Cortex of kidney (tissue), 1 donor: ENCODE measurements at places on chromosomes 6 and 20.

- DNase-seq = no peak
Observed at GRCh38 chr20:31633339-31633914, 4.3 kb upstream of the COX4I2 start.

DNA sequence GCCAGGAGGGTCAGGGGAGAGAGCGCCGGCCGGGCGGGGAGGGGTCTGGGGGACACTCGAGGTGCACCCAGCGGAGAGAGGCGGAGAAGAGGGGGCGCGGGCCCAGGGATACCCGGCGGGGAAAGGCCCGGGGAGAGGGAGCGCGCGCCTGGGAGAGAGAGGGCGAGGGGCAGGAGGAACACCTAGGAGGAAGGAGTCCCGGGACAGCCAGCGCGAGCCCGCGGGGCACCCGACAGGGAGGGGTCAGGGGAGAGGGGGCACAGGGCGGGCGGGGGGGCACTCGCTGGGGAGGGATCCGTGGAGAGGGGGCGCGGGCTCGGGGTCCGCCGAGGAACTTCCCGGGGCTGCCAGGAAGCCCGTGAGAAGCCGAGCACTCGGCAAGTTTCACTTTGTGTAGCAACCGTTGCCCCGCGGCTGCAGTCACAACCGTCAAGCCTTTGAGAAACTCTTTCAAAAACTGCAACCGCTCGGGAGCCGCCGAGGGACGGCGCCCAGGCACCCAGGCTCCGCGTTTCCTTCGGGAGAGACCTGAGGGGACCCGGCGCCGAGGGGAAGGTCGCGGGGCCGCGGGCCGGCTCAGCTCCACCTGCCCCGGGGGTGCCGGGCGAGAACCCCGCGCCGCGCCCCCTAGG, 471 bp downstream of the EZR start:
- DNase-seq = no peak

- no peak for DNase-seq
Observed at GRCh38 chr6:123417535-123417934, 219.2 kb downstream of the TRDN start.

- no peak for DNase-seq
Observed at GRCh38 chr20:14896569-14896968, 559.2 kb upstream of the FLRT3 start.

GRCh38 chr6:5814116-5814515, 192.6 kb downstream of the NRN1 start:
- DNase-seq = no peak

DNA sequence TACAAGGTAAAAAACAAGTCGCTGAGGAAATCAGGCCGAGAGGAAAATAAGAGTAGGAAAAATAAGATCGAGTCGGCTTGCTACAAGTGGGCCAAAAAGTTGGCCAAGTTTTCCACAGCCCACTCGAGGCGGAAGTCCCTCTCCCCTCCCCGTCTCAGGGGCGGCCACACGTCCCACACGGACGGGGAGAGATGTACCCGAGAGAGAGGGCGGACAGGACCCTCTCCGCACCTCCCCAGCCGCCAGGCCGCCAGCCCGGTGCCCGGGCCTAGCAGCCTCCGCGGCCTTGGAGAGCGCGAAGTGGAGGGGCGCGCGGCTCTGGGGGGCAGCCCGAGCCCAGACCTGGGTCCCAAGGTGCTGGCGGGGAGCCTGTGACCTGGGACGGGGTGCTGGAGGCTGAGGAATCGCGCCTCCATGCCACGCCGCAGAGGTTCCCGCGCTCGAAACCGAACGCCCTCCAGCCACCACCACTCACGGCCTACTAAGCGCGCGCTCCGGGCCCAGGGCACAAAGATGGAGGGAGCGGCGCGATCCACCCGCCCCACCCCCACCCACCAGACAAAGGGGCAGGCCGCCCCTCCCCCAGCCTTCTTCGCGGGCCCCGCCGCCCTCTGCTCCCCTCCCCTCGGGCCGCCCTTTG, 1.9 kb upstream of the HMGA1 start:
- DNase-seq = no peak

DNA sequence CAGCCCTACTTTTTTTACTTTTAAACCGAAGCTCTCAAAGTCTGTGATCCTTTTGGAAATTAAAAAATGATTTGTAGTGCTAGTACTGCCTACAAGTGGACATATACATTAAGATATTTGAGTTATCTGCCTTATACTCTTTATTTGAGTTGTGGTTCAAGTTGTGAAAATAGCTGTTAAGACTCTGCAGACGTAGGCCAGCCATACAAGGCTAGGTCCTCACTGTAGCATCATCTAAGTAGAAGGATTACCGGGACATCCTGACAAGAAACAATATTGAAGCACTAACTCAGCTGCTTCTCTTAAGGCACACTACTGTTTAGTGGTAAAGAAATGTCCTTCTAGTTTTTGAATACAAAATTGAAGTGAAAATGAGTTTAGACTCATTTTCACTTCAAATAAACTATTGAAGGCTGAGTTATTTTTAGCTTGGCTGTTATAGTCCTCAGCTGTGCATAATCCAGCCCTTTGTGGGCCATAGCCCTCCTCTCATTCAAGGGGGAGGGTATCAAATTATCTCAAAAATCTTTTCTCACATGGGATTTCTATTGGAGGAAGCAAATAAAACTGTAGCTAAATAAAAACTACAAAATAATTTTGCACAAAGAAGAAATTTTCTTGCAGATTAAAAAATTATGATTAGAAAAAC, 68.1 kb downstream of the JAG1 start:
- no peak for DNase-seq

DNA sequence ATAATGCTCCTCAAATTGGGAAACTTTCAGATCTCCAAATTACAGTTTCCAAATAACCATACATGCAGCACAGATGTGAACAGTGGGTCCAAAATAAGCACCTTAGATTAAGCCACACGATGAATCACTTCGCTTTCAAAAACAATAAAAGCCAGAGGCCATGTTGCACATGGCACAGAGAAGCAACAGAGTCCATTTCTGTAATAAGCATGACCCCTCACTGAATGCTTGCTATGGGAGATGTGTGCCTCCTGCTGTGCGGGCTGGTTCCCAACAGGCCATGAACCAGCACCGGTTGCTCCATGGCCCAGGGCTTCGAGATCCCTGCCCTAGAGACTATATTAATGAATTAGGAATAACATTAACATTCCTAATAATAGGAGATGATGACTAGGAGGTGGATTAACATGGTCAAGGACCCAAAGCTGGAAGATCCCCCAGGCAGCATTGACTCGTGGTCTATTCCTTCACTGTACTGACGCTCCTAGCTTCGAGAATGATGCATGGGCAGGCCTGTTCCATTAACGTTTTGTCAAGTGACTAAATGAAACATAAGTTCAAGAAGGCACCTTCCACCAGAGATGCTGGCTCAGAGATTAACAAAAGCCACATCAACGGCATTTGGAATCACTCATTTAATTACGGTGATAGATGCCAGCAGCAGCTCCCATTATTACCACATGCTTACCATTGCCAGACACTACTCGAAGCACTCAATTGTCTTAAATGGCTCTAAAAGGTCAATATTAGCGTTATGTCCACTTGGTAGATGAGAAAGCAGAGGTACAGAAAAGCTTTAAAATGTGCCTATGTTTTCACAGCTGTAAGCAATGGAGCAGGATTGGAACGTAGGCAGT, 470.6 kb upstream of the AGPAT4 start:
- no peak for DNase-seq
